ENCODE measurements at places on chromosomes 11 and 22. TPM values are rescaled to one million over a fixed set of nuclear protein-coding genes. Genes with fewer than 3 reads are reported as not detected.

DNA sequence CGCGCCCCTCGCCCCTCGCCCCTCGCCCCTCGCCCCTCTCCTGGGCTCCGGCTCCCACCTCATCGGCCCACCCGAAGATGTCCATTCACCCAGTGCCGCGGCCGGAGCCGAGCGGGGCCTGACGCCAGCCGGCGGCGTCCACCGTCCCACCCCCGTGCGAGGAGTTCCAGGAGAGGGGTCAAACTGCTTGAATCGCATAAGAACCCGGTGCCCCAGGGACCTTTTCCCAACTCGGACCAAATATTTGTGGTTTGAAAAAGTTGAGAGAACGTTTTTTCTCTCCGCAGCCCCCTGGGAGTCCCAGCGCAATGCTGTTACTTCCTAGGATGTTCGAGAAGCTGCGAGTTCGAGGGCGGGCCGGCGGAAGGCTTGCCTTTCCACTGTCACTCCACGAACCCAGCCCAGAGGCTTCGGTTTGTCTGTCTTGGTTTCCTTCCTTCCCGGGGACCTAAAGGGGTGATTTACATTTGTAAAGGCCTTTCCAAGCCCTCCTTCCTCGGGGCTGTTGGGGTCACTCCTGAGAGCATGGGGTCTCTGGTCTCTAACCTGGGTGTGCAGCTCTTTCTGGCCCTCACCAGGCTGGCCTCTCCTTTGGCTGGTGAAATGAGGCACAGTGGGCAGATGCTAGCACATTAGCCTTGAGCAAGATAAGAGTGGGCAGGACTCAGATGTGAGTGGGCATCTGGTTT is 38.0 kb downstream of the ETS1 start:
- no peak for DNase-seq

- peak; percentile 34 for DNase-seq
Observed at GRCh38 chr11:100681064-100681502, 6.0 kb upstream of the ARHGAP42 start.

- no peak for DNase-seq
Observed at GRCh38 chr11:112459001-112459400, 198.3 kb upstream of the PLET1 start.

Gene GAB4
- not detected for total RNA-seq

Gene P2RX3
- not detected for total RNA-seq

Gene RASGRP2
- not detected for total RNA-seq
